T follicular helper cell (primary cell): ENCODE measurements at places on chromosomes 1 and 21.

DNA sequence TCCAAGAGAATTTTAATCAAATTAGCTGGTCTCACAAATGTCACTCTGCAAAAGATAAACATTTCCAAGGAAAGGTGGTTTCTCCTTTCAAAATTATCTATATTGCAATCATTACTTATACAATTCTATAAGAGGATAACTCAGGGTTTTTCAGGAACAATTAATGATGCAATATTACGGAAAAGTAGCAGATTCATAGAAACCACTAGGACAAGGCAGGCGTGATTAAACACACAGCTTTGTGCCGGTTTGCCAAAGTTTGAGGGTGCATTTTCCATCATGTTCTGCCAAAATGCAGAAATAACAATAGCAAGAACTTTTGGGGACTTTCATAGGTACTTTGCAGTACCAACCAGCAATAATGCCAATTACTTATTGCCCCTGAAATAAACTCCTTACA, 605 bp downstream of the TNFRSF9 start:
- no peak for DNase-seq

DNA sequence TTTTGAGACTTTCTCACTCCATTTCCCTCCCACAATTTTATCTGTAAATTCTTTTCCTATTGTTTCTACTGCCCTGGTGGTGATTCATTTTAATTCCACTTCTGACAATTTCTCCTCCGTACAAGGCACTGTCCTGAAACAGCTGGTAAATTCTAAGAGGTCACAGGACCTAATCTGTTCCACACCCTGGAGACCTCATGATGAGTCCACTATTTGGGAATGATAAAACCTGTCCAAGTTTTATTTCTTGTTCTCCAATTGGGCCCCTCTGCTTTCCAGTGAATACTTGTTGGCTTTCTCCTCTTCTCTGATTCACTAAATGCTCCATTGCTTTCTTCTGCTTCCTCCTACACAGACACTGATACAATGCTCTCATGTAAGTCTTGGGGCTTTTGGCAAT, 343.1 kb upstream of the DUSP10 start:
- DNase-seq = no peak

DNA sequence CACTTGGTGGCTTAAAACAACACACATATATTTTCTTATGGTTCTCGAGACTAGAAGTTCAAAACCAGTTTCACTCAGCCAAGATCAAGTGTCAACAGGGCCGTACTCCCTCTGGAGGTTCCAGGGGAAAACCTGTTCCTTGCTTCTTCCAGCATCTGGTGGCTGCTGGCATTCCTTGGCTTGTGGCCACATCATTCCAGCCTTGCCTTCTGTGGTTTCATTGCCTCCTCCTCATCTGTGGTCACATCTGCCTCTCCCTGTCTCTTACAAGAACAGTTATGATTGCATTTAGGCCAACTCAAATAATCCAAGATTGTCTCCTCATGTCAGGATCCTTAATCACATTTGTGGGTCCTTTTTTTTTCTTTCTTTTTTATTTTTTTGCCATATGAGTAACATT, 240.7 kb upstream of the HOOK1 start:
- DNase-seq = no peak

DNA sequence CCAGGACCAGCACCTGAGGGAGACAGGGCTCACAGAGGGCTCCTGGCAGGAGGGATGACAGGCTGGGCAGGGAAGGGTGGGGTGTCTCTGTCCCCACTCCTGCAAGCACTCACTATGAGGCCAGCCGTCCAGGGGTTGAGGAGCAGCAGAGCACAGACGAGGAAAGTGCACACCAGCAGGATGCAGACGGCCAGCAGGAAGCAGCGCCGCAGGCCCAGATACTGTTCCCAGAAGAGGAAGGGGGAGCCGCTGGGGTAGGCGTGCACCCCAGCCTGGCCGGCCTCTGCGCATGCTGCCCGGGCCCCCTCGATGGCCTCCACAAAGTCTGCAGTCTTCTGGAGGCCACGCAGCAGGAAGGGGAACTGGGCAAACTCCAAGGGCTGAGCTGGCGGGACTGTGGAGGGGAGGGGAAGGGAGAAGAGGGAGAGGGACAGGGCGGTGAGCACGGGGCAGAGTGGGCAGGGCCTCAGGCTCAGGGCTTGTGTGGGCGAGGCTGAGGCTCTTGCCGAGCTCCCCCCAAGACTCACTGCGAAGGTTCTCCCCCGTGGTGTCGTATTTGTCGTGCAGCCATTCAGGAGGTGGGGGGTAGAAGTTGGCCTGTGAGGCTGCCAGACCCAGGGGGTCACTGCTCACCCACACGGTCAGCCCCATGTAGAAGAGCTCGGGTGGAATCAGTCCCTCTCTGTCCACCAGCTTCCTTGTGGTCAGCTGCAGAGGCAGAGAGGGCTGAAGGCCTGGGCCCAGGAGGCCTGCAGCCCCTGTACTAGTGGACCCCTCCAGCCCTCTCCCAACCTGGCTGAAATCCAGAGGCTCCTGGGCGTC, 16.5 kb downstream of the PTCH2 start:
- DNase-seq = no peak

- no peak for DNase-seq
These were observed 91.3 kb downstream of the ITSN1 start for GRCh38 chr21:33733601-33734000.

GRCh38 chr1:226098870-226099835, 36.6 kb downstream of the H3-3A start:
- DNase-seq = no peak

- DNase-seq = no peak
These were observed 15.3 kb downstream of the BECN2 start for GRCh38 chr1:241972703-241973369.

GRCh38 chr1:21383785-21384401, 56.0 kb upstream of the NBPF3 start:
- DNase-seq = no peak

GRCh38 chr1:162988869-162989268, 80.3 kb upstream of the RGS4 start:
- DNase-seq = no peak

GRCh38 chr1:53398091-53398490, 61.1 kb upstream of the DMRTB1 start:
- DNase-seq = no peak

- DNase-seq = no peak
These were observed 173.3 kb upstream of the FOXD3 start for GRCh38 chr1:63148825-63149645.

DNA sequence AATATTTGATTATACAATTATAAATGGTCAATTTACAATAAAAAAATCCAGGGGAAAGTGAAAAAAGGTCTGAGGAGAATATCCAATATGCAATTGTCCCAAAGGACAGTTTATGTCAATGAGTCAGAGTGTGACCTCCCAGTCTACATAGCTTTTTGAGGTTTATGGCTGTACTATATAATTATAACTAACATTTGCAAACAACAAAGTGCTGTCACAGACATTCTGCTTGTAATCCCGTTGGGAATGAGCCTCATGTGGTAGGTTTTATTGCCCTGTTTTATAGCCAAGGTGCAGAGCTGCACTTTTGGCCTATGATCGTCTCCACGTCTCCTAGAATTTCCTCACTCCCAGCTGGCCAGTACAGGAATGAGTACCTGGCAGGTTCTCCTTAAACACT, 103.8 kb downstream of the ADSS2 start:
- no peak for DNase-seq

DNA sequence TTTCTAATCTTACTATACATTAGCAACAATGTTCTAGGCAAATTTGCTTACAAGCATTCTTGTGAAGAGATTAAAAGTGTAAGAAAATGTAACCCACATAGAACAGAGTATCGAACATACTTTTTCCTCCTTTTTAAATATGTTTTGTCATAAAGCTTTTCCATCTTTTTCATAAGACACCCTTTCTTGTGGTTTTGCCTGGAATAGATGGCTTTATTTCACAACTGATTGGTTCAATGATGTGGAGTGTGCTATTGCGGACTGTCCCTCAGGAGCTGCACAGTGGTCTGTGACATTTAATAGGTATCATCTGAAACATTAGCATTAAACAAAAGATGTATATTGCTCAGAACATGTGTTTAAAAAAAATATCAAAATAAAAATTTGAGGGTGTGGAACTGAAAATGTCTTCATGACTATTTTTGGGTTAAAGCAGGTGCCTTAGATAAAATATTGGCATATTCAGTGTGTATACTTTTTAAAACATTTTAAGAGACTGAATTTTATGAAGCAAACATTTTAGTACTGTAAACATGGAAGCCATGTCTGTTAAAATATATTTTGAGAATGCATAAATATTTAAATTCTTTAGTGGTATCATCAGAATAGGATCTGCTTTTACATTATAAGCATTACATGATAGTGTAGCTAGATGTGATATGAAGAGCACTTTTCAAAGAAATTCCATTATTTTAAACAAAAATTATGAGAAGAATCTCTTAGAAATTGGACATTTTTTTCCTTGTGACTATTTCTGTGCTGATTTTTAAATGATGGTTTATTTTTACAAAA, 48.3 kb upstream of the C1orf146 start:
- DNase-seq = no peak

- DNase-seq = no peak
These were observed 144.2 kb upstream of the POGK start for GRCh38 chr1:166695115-166695514.

DNA sequence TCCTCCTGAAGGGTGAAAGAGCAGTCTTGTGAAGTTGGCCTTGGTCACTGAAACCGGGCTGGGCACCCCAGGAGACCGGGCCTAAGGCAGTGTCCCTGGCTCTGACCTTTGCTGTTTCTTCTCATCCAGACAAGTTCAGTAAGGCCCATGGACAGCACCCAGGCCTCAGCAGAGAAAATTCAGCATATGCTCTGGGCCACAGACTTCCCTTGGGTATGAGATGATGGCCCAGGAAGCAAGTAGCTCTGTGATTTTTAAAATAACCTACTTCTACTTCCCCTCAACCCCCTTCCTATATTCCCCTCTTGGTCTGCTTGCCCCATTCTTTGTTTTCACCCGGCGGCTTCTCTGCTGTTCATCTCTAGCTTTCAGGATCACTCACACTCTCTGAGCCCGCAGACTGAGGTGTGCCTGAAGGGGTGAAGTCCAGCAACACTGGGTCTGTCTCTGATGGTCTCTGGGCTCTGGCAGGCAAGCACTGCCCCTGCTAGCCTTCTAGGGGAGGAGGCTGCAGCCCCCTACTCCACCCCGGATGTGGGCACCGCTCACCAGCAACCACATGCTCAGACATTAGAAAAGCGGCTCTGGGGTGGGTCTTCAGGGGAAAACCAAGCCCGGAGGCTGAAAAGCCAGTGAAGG, 2.9 kb upstream of the GPR25 start:
- no peak for DNase-seq

DNA sequence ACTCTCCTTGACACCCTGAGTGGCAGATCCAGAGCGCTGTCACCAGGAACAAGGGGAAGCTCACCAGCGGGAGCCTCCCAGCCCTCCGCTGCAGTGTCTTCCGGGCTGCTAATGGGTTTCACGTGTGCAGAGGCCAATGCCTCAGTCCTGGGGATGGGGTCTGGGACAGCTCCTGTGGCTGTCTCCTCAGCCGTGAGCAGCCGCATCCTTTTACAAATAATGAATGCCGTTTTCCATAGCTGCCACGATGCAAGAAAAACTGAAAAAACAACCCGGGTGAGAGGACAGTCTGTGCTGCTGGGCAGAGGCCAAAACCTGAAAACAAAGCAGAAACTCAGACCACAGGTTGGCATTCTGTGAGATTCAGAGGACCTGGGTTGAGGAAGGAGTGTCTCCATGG, 212.2 kb upstream of the RAB4A start:
- no peak for DNase-seq

DNA sequence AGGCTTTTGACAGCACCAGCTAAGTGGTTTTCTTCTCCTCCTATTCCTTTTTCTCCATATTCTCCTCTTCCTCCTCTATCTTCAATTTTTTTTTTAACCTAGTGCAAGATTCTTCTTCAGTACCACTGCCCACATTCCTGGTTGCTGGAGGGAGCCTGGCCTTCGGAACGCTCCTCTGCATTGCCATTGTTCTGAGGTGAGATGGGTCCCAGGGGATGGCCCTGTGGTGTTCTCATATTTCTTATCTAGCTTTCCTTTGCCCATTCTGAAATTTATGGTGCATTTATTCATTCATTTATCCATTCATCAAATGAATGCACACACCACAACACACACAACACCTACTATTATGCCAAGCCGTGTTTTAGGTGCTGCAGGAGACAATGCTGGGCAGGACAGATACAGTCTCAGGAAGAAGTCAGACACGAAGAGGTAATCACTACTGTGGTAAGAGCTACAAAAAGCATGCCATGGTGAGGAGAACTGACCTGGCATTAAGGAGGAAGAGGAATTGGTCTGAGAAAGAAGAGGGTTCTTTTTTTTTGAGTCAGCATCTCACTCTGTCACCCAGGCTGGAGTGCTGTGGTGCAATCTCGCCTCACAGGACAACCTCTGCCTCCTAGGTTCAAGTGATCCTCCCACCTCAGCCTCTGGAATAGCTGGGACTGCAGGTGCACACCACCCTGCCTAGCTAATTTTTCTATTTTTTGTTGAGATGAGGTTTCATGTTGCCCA, 47.5 kb upstream of the TDRD10 start:
- DNase-seq = no peak

GRCh38 chr1:232487236-232487635, 142.7 kb downstream of the SIPA1L2 start:
- no peak for DNase-seq

DNA sequence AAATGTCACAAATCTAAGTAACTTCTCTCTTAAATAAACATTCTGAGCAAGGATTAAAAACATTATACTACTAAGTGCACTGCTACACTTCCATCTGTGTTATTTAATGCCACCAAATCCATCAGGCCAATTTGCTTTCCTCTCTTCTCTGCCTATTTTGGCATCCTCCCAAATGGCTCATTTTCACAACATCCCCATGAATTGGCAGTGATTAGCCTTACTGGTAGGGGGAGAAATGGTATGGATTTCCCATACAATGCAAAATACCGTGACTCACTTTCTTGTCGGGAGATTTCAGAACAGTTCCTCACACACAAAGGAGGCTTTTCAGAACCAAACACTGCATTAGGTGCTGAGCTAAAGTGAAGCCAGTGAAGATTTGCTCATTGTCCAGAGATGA, 195.7 kb downstream of the MIS18A start:
- DNase-seq = no peak

DNA sequence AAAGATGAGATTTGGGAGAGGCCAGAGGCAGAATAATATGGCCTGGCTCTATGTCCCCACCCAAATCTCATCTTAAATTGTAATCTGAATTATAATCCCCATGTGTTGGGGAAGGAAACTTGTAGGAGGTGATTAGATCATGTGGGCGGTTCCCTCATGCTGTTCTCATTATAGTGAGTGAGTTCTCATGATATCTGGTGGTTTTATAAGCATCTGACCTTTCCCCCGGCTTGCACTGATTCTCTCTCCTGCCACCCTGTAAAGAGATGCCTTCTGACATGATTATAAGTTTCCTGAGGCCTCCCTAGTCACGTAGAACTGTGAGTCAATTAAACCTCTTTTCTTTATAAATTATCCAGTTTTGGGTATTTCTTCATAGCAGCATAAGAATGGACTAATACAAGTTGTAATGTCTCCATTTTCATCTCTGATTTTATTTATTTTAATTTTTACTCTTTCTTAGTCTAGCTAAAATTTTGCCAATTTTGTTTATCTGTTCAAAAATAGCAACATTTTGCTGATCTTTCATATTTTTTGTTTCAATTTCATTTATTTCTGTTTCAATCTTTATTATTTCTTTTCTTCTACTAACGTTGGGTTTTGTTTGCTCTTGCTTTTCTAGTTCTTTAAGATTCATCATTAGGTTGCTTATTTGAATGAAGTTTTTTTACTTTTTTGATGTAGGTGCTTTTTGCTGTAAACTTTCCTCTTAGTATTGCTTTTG, 67.0 kb upstream of the ZRANB2 start:
- no peak for DNase-seq
